HEK293T (cell line): ENCODE measurements at places on chromosomes 4 and X.

- DNase-seq: no peak
These were observed 639.6 kb downstream of the MID1IP1 start for GRCh38 chrX:39440799-39441284.

- DNase-seq: no peak
These were observed 90.4 kb upstream of the PJA1 start for GRCh38 chrX:69255441-69256290.

GRCh38 chr4:119518915-119519410, 109.6 kb downstream of the PDE5A start:
- no peak for DNase-seq

GRCh38 chr4:39495446-39496213, 31.6 kb downstream of the UGDH start:
- no peak for DNase-seq

GRCh38 chr4:104591510-104591911, 96.8 kb upstream of the CXXC4 start:
- DNase-seq: no peak

DNA sequence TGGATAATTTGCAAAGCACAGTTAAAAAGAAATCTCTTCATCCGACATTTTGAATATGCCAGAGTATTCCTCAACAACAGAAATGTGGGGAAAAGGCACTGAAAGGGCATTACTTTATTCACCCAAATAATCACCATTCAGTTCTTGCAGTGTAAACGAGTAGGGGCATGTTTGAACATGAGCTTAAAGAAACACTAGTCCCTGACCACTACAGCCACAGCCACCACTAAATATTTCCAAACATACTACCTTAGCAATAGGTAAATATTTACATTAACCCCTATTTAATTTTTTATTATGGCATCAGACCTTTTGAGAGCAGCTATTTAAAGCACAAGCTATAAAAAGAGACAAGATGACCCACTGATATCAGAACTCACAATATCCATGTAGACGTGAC, 27.6 kb downstream of the MCF2 start:
- DNase-seq: no peak

- DNase-seq: no peak
These were observed 11.0 kb downstream of the CUL4B start for GRCh38 chrX:120549483-120550452.

DNA sequence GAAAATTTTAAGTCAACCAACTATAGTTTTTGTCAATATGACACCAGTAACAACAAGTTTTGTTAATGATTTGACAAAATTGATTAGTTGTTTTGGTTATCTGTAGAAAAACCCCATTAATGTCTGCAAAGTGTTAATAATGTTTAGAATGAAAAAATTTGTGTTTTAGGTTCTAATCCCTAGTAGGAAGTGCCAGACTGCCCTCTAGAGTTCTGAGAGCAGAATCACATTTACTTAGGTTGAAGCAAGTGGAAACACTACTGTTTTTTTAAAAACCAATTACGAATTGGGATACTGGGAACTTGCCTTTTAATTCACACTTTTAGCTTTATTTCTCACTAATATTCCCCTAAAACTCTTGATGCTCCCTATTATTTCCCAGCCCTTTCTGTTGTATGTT, 101.1 kb upstream of the CYLC1 start:
- peak; percentile 5 for DNase-seq

GRCh38 chrX:63746278-63746677, 38.7 kb downstream of the ARHGEF9 start:
- no peak for DNase-seq

- no peak for DNase-seq
These were observed 76.8 kb upstream of the MCF2 start for GRCh38 chrX:139784807-139785206.

GRCh38 chr4:159105761-159106243, 2.9 kb downstream of the RAPGEF2 start:
- DNase-seq: no peak

- DNase-seq: no peak
These were observed 76.9 kb upstream of the AFAP1 start for GRCh38 chr4:8016527-8016926.

DNA sequence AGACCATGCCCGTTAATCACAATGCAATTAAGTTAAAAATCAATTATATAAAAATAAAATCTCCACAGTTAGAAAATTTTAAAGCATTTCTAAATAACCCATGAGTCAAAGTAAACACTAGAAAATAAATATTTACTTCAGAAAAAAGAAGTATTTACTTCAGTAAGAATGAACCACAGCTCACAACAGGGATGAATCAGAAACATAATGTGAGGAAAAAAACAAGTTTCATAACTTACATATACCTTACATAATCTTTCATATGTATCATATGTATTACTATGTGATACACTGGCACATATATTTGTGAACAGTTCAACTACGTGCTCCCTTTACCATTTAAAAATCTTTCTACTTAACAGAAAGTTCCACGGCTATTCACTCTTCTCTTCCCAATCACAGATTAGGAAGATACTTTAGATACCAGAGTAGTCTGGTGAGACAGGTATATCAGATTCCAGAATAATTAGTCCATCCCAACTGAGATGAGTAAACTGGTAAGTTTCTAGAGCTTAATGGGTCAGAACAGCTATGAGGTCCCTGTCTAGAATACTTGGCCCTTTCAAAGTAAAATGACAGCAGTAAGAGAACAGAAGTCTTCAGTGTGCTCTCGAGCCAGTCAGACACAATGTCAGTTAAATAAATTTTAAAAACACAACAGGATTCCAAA, 70.3 kb downstream of the SH3RF1 start:
- no peak for DNase-seq

DNA sequence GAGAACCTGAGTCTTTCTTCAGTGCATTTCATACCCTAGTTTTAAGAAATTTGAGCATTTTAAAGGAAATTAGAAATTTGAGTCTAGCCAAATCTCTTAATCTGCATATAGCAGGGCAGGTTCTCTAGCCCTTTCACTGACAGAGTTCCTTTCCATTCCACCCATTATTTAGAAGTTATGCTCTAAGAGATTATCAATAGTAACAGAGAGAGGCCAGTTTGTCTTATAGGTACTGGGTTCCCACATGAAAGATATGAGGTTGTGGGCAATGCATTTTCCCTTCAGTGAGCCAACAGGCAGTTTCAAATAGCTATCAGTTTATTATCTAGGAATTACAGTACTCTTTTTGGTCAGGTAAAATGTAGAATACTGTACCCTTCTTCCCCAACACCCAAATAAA, 7.3 kb upstream of the GALNT7 start:
- no peak for DNase-seq

DNA sequence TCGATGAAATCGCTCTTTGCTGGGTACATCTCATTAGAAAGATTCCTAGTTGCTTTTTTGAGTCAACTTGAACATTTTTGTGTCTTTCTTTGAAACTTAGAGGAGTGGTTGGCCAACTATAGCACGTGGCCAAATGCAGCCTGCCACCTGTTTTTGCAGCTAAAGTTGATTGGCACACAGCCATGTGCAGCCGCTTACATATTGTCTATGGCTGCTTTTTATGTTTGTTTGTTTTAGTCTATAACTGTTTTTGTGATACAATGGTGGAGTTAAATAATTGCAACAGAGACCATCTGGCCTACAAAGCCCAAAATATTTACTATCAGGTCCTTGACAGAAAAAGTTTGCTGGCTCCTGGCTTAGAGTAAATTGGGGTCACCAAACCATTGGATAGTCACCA, 86.3 kb downstream of the CLCN4 start:
- DNase-seq: no peak

GRCh38 chr4:135966936-135967335, 1565.4 kb downstream of the PCDH18 start:
- no peak for DNase-seq

DNA sequence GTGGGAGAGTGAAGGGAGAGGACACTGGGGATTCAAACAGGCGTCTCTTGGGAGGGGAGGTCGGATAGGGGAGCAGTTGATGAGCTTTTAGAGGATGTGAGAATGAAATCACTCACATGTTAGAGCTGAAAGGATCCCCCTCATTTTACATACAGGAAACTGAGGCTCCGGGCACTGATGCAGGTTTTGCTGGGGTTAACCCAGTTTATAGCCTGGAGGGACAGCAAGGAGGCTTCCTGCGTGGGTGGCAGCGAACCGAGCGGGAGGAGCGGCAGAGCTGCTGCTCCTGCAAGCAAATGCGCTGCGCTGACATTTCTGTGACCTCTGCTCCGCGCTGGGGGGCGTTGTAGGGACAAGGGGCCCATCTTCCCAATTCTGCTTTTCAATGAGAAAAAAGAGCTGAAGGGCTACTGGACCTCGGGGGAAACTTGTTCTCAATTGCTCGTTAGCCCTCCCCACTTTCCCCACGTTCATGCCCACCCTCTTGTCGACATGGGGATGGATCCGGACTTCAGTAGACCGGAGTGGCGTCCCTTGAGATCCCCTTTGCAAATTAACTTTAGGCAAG, 1.2 kb upstream of the NEUROG2 start:
- peak; percentile 26 for DNase-seq

DNA sequence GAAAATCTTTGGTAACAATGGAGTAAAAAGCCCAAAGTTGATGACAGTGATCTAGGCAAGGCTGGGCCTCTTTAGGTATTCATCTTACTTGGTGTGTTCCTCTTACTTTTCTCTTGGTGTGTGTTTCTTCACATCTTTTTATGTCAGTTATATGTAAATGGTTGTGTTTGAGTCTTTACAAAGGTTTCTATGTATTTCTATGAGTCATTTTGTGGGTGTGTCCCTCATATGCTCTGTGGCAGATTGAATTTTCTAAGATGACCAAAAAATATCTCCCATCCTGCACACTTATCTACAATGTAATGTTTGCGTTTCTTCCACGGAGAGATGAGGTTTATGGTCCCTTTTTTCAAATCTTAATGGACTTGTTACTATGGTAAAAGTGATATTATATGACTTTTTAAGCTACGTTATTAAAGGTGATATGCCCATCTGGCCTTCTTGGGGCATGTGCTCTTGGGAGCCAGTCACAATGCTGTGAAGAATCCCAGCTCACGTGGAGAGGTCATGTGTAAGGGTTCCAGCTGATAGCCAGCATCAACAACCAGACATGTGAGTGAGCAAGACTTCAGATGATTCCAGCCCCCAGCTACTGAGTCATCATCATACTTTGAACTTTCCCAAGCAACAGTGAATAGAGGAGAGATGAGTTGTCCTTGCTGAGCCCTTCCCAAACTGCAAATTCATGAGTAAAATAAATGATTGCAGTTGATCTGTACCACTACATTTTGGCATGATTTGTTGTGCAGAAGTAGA, 126.9 kb downstream of the CBLL2 start:
- no peak for DNase-seq

DNA sequence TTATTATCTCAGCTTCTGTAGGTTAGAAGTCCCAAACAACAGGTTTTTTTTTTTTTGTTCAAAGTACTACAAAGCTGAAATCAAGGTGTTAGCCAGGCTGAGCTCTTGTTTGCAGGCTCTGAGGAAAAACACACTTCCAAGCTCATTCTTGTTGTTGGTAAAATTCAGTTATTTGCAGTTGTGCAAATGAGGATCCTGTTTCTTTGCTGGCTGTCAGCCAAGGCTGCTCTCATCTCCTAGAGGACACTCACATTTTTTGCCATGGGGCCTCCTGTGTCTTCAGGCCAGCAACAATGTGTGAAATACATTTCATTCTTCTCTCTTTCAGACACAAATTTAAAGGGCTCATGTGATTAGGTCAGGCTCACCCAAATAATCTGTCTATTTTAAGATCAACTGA, 60.3 kb upstream of the HSD17B10 start:
- DNase-seq: no peak

DNA sequence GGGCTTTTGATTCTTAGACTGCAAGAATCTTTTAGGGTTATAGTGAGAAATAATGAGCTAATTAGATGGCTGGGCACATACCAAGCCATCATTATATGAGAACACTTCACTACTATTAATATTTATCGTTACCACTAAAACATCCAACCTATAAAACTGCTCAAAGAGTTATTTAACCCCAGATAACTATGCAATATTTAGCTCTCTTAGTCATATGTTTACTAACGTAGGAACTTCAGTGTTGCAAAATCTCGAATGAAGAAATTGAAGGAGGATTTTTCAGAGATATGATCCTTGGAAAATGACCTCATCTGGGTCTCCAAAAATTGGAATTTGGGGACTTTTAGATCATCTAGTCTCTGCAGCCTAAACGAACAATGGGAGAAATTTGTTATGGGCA, 265.0 kb upstream of the RPS6KA3 start:
- no peak for DNase-seq

GRCh38 chrX:119529345-119530276, 35.6 kb downstream of the STEEP1 start:
- no peak for DNase-seq

DNA sequence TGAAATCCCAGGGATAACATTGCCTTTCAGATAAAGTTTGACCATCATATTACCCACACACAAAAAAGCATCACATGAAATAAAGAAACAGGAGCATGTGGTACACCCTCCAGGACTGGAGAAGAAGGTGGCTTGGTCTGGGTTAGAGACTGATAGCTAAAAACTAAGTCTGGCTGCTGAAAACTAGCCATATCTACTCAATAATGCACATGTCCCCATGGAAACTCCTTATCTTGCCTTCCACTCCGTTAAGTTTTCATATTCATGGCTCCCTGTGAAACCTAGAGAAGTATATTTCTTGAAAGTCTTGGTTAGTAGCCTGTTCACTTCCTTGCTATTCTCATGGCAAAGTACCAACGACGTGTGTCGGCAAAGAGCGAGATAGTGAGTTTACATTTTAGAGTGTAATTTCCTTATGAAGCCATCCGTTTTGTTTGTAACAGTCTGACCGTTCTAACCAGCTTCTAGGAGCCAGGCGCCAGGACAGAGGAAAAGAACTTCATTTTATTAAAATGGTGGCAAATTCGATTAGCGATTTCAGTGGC, 6.7 kb upstream of the DCTD start:
- DNase-seq: no peak

DNA sequence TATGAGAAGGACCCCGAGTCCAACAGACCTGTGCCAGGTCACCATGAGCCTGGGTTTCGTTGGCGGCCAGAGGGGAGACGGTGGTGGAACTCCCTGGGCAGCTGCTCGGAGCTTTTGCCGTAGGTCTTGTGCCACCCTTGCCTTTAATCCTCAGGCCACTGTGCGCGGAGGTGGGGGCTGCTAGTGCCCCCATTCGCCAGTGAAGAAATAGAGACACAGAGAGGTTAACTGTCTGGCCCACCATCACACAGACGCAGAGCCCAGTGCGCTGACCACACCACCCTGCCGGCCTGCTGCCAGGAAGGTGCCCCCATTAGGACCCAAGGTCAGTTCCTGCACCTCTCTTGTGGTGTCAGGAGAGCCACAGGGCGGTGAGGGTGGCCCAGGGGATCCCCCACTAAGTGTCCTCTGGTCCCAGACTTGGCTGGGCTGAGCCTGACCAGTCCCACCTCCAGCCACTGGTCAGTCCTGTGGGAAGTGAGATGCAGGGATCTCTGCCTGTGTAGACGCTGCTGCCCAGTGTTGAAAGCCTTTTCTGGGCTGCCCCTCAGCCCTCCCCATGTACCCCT, 28.3 kb upstream of the HTRA3 start:
- DNase-seq: no peak

- peak; percentile 79 for DNase-seq
These were observed 1793.7 kb upstream of the TENM3 start for GRCh38 chr4:180449395-180449956.

- no peak for DNase-seq
These were observed 45.6 kb upstream of the GRIA3 start for GRCh38 chrX:123138473-123138872.
